Pulmonary artery endothelial cell (primary cell): ENCODE measurements at places on chromosomes 4 and X. TPM values are rescaled to one million over a fixed set of nuclear protein-coding genes. Genes with fewer than 3 reads are reported as not detected.

DNA sequence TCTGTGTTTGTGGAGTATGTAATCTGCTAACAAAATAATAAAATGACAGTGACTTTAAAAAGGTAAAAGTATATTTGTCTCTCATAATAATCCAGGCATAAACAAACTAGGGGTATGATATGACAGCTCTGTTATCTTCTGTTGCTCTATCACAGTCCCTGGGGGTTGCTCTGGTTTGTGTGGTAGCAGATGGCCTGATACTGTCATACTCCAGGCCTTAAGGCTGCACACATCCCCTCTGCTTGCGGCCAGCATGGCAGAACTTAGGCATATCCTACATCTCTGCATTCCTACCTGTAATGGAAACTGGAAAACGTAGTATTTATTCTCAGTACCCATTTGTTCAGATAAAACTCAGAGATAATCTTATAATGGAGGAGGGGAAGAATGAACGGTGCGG lies 117.9 kb upstream of the HAND2 start:
- no peak for DNase-seq

- no peak for DNase-seq
Measured at GRCh38 chrX:28520786-28521185, 66.5 kb upstream of the IL1RAPL1 start.

Gene FGF13
- not detected in 2 replicates for total RNA-seq

DNA sequence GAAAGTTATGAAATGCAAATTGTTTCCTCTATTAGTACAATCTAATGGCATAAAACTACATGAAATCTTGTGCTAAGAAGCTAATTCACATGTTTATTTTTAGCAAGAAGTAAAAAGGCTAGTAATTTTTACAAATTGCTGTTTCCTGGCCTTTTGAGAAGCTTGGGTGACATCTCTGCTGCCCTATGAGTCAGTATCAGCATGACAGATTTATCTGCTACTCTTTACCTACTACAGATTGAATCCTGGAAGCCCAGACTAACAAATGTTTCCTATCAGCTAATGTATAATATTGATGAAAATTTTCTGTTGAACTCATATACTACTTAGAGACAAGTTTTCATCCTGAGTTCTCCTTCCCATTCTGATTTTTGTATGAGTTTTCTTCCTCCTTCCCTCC lies 232.4 kb downstream of the DCTD start:
- no peak for DNase-seq

DNA sequence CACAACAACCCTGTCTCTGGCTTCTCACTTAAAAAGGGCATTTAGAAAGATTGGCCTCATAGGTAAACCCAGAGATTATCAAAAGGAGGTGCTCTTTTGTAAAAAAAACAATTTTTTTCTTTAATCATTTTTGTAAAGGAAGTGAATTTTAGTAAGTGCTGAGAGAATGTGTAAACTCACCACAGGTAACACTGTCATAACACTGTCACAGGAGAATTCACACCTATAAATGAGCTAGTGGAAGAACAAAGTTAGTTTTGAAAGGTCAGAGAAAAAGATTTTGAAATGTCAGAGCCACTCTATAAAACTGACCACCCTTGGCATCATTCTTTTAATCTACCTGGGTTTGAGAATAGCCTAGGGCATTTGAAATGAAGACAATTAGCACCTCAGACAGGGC lies 3.3 kb upstream of the SH2D1A start:
- DNase-seq = no peak

DNA sequence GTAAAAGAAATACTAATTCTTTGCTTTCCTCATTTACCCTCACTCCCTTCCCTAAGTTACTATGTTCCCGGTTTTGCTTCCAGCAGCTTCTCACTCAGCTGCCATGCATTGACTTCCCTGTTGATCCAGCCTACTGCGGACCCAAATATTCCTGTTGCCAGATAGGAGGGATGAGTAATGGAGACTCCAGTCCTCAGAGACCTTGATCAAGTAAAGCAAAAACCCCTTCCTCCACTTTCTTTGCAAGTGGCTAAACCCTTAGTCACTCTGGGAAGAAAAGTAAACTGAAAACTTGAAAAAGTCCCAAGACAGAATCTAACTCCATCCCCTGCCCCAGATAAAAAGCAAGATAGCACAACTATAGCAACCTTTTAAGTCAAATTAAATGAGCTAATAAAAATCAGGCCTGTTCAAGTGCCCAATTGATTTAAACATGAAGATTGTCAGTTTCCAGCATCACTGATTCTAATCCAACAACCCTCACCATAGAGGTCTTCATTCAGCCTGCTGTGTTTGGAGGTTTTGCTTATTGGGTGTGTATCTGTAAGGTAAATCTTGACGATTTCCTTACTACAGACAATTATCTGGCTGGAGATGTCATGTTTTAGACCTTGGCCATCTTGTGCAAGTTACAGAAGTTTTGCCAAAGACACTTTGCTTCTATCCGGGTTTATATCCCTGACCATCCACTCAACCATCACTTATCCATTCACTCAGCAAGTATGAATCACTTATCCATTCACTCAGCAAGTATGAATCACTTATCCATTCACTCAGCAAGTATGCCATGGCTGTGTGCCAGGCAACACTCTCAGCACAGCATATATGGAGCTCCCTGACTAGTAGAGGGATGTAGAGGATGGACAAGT lies 17.6 kb downstream of the FGFBP1 start:
- peak; percentile 88 for DNase-seq

- DNase-seq = no peak
Measured at GRCh38 chrX:153423652-153424051, 12.4 kb downstream of the ZFP92 start.

DNA sequence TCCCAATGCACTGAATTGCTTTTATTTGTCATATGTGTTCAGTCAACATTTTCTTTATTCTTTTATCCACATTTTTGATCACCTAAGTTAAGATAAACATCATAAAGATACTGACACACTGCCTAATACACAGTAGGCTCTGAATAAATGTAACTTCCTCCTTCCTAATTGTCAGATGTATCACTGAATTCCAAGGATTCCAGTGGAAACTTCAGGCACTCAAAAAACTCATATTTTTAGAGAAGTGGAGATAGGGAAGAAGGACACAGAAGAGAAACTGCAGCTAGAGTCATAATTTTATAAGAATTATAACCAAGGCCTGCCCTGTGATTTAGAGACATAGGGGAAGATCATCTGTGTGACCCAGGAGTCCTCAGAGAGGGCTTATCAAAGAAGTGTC lies 753.3 kb downstream of the ADGRL3 start:
- DNase-seq = no peak

Gene MAGEA2B
- not detected in 2 replicates for total RNA-seq
